H7 (cell line): ENCODE measurements at places on chromosomes 16 and 17. TPM values are rescaled to one million over a fixed set of nuclear protein-coding genes. Genes with fewer than 3 reads are reported as not detected.

TP53TG3C gene
- not detected in 2 replicates for total RNA-seq

- DNase-seq = no peak
These were observed 32.5 kb upstream of the NOS2 start for GRCh38 chr17:27832831-27833230.

- no peak for DNase-seq
These were observed 25.2 kb downstream of the DEF8 start for GRCh38 chr16:89973654-89974335.

DNA sequence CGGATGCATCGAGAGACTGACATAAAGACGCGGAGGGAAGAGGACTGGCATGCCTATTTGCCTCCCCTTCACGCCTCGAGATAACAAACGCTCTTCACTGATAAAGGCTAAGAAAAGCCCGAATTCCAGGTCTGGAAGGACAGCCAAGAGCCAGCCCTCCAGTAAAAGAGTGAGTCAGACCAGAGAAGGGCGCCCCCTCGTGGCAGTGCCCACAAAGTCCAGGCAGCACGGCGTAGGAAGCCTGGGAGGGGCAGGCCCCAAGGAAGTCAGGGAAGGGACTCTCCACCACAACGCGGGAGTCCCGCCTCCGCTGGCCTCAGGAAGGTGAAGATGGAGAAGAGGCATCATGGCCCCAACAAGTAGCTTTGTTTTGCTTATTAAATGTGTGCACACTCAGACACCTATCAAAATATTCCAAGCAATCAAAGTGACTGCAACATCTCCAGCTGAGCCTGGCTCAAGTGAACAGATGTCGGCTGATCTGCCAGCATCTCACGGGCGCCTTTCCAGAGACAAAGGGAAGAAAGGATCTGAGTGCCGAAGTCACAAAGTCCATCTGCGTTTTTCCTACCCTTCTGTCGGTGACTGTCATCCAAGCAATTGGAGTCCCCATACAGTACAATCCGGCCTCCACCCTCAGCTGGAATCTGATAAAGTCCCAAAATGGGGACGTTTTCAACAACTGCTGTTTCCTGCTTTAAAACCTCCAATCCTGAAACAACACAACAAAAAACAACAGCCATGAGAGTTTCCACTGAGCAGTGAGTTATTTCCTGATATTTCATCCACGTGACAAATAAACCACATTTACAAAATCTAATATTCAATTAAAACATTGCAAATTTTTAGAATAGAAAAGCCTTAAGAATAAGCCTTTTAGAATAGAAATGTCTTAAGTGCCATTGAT is 20.4 kb upstream of the SLC38A8 start:
- DNase-seq = peak; percentile 96

- no peak for DNase-seq
These were observed 37.0 kb downstream of the GAS7 start for GRCh38 chr17:10161386-10161785.

GRCh38 chr17:75411328-75412067 is 6.0 kb upstream of the GRB2 start:
- no peak for DNase-seq

- no peak for DNase-seq
These were observed 8.3 kb upstream of the NLRC5 start for GRCh38 chr16:56980792-56981724.

KRT222 gene
- 0.07 and 0.26 TPM in 2 replicates for total RNA-seq

KRTAP2-1 gene
- not detected in 2 replicates for total RNA-seq

DNA sequence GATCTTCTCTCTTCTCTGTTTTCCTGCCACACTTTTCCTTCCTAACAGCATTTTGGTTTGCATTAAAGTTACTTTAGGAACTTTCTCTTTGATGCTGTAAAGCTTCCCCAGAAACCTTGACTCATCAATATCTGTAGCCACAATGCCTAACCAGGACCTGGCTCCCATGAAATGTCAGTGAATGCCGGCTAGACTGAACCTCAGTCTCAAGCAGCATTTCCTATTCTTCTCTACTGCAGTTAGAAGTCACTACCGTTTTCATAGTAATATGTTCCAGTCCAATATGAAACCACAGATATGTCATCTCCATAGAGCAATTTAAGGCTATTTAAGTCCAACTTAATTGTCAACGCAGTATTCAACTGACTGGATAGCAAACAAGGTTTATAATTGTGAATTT is 28.9 kb downstream of the ITFG1 start:
- no peak for DNase-seq

USP22 gene
- total RNA-seq = 432 and 539 TPM in 2 replicates

DNA sequence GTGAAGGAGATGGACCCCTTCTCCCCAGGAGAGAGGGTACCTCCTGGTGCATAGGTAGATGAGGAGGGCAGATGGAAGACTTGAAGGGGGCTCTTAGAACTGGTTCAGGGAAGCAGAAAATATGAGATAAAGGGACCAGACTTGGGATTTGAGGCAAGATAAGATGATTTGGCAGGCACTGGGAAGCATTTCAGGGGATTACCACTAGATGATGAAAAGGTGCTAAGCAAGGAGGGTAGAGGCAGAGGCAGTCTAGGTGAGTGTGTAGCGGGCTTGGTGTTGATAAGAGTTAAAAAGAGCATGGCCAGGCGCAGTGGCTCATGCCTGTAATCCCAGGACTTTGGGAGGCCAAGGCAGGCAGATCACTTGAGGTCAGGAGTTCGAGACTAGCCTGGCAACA is 14.4 kb downstream of the SLC9A5 start:
- DNase-seq = no peak

- DNase-seq = no peak
These were observed 102.8 kb downstream of the CMIP start for GRCh38 chr16:81547194-81547938.

DNA sequence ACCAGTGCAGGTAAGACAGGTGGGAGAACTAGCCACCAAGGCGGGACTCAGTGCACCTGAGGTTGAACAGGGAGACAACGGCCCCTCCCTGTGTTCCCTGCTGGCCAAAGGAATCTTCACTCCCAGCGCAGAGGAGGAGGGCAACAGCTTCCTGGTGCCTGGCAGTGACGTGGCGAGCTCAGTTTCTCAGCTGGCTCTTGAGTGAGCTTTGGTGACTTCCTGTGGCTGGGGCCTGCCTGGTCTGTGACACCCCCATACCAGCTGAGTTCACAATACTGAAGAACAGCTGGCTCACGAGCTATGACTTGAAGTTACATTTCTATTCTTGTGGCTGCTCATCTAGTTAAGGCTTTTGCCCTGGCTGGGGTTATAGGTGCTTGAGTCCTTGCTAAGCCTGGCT is 26.1 kb downstream of the WNT9B start:
- no peak for DNase-seq

- DNase-seq = peak; percentile 51
These were observed 124.6 kb downstream of the IRX5 start for GRCh38 chr16:55055262-55055661.

DNA sequence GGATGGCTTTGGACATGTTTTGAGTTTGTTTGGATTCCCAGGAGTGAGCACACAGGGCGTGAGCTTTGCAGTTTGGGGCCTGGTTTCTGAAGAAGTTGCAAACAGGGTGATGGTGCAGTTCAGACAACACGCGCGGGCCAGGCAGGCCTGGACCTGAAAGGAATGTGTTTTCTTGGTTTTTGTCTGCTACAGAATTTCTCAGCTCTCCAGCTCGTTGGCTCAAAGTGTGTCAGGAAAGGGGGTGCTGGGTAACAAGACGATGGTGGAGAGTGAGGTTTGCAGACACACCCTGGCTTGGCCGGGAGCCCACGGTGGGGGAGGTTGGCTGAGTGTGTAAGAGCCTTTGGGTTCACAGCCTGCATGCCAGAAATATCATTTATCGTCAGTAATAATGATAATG is 82.3 kb downstream of the CMIP start:
- no peak for DNase-seq

GRCh38 chr17:68863091-68863652 is 92.0 kb downstream of the ABCA8 start:
- DNase-seq = no peak

HS3ST3A1 gene
- 10.4 and 11.5 TPM in 2 replicates for total RNA-seq

- peak; percentile 14 for DNase-seq
These were observed 124.2 kb upstream of the SMURF2 start for GRCh38 chr17:64786337-64786736.

SSTR5 gene
- 0.18 and 0.21 TPM in 2 replicates for total RNA-seq

GRCh38 chr17:41413353-41413957 is 10.9 kb downstream of the KRT37 start:
- DNase-seq = peak; percentile 65
